ENCODE measurements at places on chromosomes 6 and 20.

DNA sequence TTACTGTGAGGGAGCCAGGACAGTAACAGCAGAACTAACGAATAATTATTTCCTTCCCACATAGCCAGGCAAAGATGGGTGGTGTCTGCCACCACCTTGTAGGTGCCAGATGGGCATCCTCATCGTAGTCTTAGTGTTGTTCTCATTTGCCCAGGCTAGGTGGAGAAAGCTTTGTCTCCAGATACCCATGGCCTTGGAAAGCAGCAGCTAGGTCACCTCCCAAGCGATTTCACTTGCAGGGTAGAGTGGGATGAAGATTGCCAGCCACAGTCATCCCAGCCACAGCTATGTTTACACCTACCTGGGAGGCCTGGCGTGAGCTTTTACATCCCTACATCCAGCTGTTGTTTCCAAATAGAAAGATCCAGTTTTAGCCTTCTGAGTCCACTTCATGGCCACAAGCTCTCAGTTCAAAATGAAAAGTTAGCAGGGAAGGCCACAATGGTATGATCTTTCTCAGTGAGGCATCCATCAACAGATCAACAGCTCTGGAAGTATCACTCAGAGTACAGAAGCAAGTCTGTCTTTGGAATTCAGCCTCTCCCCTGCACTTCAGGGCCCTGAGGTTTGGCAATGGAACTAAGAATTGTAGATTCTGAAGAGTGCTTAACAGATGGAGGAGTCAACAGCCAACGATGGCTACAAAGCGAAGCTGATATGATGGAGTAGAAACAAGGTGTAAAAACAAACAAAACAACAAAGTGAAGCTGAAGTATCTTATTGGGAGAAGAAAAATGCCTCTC lies 11.0 kb upstream of the SNRPC start:
- no peak for DNase-seq

DNA sequence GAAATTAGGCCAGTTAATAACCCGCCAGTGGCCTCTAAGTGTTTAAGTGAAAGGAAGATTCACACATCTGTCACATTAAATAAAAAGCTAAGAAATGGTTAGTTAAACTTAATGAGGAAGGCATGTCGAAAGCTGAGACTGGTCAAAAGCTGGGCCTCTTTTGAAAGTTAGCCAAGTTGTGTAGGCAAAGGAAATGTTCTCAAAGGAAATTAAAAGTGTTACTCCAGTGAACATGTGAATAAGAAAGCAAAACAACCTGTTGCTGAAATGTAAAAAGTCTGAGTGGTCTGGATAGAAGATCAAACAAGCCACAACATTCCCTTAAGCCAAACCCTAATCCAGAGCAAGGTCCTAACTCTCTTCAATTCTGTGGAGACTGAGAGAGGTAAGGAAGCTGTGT lies 10.9 kb upstream of the MTRF1L start:
- DNase-seq, result no peak

DNA sequence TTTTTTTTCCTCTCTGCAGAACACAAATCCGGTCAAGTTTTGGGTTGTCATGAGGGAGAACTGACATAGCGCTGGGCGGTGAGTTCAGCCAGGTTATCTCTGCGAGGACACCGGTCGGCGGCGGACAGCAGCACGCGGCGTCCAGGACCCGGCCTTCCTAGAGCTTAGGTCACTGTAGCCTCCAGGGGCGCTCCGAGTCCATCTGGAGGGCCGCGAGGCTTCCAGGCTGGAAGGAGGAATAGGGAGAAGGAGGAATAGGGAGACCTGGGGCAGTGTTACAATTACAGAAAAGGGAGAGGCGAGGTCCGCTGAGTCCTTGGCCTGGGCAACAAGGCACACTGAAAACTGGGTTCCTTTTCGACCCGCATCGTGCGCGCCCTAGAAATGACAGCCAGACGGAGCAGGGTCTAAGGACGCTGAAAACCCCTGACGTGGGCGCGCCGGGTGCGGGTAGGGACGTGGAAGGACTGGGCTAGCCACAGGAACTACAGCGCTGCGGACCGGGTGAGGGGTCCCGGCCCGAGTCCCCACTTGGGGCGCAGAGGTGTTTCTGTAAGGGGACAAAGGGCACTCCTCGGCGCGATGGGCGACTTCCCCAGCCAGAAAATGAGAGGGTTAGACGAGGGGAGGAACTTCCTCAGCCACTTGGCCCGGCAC lies 536 bp upstream of the FNDC1 start:
- peak; percentile 94 for DNase-seq

DNA sequence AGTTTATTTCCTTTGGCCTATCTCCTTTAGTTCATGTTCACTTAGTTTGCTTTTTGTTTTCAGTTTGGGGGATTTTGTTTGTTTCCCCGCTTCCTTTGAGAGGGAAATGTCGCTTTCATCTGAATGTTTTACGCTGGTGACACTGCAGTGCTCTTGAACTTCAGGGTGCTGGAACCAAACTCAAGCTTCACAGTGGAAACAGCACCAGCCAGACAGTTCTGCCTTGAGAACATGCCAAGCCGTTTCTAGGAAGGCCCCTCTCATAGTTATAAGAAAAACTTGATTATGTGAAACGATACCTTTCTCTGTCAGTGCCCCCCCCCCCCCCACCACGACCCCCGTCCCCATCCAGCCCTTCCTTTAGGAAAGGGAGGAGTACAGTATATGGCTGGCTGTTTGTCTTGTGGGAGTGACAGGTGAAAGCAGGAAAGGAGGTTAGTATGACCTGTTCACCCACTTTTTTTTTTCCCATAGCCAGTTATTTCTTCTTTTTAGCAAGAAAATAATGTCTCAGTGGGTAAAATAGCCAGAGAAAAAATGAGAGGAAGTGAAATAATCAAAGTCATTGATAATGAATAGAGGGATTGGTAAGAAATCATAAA lies 130.1 kb downstream of the LRRC1 start:
- no peak for DNase-seq

- DNase-seq, result no peak
Measured at GRCh38 chr6:144400321-144400720, 115.2 kb downstream of the UTRN start.

DNA sequence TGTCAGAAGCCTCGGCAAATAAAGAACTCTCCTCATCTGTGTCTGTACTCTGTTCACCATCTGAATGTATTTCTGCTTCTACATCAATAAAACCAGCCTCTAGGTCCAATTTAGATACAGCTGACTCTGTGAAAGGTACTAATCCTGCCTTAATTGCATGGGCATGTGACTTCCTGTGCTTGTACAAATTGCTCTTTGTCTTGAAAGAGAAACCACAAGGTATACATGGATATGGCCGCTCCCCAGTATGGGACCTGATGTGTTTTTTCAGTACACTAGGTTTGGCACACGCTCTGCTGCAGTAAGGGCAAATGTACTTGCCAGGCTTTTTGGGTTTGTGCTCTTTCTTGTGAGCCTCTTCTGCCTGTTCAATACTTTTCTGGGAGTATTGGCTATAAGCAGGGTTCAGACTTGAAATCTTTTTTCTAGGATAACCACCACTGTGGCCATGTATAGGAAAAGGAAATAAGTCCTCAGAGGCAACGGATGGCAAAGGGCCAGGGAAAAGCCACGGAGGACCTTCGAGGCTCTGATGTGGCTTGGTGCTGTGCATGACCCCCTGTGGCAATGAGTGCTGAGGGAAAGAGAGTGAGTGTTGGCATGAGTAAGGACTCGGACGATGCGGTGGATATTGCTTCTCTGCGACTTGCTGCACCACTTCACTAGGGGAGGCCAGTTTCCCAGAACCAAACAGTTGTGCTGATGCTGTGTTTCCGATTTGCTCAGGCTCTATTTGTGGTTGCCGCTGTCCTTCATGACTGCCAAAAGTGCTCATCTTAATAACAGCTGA lies 170.9 kb downstream of the HIVEP2 start:
- no peak for DNase-seq

DNA sequence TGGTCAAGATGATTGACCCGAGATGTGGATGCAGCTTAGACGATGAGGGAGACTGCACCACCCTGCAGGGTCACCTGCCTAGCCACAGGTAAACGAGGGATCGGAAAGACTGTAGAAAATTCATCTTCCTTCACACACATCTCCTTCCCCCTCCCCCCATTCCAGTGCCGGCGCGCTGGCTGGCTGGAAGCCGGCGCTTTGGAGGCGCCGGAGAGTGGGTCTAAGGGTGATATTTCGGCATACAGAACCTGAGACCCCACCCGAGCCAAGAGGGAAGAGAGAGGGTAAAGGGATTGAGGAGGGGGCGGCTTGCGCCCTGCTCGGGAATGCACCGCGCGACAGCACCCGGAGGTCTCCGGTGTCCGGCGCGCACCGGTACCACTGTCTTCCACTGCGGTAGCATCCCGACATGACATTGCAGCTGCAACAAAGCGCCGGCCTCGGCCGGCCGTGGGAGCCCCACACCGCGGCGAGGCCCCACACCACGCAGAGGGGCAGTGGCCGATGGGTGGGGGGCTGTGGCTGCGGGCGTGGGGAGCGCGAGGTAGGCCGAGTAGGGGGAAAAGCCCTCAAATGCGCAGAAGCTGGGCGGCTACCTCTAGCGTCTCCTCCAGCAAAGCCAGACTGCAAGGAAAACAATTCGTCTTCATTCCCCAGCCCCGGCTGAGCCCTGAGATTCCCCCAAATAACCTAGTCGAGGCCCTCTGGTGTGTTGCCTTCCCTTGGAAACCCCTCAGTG lies 984 bp downstream of the TNFRSF21 start:
- peak; percentile 83 for DNase-seq

GRCh38 chr6:136956590-136957544 lies 34.8 kb downstream of the SLC35D3 start:
- no peak for DNase-seq

Data from osteoblast (primary cell).